ENCODE measurements at places on chromosomes 7 and 10.
A peak's percentile ranks its signal among the peaks of the same experiment; 100 is the strongest.

GRCh38 chr10:44260286-44260928, 124.5 kb downstream of the CXCL12 start:
- DNase-seq, result no peak

DNA sequence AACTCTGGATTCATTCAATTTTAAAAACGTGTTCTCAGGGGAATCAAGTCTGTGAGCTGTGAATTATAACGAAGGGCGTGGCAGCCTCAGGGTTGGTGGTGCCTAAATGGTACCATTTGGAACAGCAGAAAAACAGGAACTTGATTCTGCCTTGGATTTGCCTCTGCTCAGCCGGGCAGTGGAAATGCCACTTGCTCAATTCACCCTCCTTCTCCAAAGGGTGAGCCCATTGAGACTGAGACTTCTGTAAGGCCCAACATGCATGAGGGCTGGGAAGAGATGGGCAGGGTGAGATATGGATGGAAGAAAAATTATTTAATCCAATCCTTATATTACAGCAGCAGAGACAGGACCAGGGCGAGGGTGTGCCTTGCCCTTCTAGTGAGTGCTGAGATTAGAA, 107.1 kb upstream of the HABP2 start:
- no peak for DNase-seq

GRCh38 chr7:116663744-116664143, 8.3 kb upstream of the MET start:
- no peak for DNase-seq

DNA sequence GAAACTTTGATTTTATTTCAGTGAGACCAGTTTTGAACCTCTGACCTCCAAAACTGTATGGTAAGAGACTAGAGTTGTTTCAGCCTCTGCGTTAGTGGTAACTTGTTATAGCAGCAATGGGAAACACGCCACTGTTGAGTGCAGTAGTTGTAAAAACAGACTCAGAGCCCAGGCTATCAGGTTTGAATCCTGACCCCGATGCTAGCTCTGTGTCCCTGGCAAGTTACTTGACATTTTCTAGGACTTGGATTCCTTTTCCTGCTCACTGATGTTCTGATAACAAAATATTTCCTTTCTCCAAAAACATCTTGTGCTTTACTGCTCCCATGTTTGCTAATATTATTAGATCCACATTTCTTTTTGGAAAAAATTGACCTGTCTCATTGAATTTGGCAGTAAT, 131.0 kb downstream of the PLXDC2 start:
- DNase-seq, result no peak

DNA sequence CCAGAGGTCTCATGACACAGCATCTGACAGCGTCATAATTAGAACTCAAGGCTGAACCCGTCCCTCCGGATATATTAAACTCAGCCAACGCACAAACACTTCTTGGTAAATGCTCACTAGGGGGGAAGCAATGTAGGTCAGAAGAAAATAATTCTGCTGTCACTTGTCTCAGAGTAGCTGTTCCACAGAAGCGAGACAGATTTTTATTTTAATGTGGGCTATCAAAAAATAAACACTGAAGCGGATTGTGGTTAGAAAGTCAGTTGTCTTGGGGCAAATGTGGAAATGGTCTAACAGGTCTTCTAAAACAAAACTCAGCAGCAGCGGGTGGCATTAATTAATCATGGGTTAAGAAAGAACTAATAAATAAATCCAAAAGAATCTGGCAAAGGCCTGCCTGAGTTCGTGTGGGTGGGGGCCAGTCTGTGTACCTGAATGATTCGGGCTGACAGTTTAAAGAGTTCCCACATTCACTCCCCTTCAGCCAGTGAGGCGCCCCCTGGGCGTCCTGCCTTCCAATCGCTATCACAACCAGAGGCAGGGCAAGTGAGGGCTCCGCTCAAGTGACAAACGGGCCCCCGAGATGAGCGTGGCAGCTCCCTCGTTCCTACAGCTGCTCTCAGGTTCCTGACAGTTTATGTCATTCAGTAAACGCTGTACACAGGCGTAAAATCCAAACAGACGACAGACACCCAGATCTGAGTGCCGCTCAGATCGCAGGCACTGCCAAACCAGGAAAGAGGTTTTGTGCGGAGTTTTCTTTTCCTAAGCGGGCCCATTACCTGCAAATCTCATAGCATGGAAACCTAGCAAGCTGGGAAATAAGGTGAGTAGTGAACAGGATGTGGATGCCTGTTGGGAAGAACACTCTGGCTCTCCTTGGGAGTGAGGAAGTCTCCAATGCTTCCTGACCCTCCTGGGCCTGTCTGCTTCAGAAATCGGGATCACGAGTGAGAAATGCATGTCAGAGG, 52.9 kb downstream of the NRAP start:
- no peak for DNase-seq

DNA sequence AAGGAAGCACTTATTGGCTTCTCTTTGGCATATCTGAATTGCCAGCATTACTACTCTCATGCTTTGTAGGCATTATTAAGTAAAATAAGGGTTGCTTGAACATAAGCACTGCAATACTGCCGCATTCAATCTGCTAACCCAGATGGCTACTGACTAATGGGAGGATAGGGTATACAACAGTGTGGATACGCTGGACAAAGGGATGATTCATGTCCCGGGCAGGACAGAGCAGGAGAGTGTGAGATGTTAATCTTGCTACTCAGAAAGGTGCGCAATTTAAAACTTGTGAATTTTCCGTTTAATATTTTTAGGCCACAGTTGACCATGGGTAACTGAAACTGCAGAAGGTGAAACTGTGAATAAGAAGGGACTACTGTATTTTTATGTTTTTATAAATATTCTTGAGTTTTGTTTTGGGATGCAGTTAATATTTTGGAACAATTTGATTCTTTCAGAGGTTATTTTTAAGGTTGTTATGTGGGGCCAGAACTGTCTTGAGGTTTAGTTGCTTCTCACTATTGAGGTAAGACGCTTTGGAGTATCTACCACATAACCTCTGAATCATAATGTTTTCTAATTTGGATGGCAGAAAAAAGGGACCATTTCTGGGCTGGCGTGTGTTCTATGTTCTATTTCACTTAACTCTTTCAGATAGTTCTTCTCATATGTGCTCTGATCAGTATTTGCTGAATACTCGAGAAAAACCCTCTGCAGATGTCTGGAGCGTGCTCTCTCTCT, 75.7 kb upstream of the SYPL1 start:
- DNase-seq, result no peak

GRCh38 chr7:102834466-102834865, 78.3 kb upstream of the LRRC17 start:
- DNase-seq, result no peak

- DNase-seq, result no peak
Measured at GRCh38 chr7:99733448-99733847, 1.5 kb downstream of the CYP3A7 start.

DNA sequence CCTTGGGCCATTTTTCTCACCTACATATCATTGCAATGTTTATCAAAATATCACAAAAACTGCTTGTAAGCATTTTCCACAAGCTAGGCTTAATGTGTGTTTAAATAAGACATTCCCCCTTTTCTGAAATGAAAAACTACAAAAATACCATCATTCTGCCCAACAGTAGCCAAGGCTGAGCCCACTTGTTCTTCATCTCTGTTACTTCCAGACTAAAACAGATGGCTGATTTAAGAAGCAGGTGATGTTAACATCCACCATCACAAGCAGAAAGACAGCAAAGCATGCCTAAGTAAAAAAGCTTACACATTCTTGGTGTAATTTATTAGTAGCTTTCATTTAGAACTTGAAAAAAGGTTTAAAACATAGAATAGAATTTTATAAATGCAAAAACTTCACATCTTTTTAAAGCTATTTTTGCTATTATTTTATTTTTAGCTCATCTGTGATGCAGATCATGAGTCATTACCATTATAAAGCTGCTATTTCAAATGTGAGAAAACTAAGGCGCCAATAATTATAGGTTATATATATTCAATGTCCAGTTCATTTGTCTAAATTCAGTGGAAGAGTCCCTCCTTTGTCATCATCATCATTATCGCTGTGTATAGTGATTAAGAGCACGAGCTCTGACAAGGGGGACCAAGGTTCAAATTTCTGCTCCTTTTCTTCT, 109.4 kb downstream of the RELN start:
- DNase-seq, result no peak

DNA sequence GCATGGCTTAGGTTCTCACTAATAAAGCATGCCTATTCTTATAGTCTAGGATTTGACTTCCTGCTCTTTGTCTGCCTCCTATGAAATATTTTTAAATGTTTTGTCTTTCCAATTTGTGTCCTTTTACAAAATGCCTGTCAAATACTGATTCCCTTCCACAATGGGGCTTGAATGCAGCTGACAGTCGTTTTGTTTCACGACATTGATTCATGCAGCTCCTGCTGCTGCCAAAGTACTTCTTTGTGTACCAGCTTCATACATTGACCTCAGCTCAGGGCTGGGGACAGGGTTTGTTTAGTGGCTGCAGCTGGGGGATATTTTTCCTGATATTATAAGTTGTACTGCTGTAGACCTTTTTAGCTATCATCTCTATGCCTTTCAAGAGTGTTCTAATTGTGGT, 371.9 kb upstream of the CHRM2 start:
- peak; percentile 32 for DNase-seq

GRCh38 chr10:20276127-20276979, 460.1 kb downstream of the PLXDC2 start:
- DNase-seq, result peak; percentile 41

GRCh38 chr7:159145490-159145855, 806 bp upstream of the VIPR2 start:
- DNase-seq, result no peak

DNA sequence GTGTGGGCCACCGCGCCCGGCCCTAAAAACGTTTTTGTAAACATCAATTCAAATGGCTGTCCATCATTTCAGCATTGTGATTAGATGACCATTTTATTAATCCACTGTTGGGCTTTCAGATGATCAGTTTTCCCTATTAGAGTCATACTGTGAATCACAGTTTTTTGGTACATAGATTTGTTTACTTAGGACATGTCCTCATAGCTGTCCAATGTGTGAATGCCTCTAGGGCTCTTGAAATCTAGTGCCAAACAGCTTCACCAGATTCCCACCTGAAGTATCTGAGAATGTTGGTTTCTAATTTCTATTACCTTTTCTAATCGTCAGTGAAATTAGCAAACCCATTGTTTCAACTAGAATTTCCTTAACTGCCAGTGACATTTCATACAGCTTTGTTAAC, 66.8 kb downstream of the UPF2 start:
- no peak for DNase-seq

- DNase-seq, result no peak
Measured at GRCh38 chr10:13224210-13224995, 9.8 kb downstream of the UCMA start.

- DNase-seq, result no peak
Measured at GRCh38 chr7:14582010-14582409, 320.5 kb downstream of the DGKB start.

DNA sequence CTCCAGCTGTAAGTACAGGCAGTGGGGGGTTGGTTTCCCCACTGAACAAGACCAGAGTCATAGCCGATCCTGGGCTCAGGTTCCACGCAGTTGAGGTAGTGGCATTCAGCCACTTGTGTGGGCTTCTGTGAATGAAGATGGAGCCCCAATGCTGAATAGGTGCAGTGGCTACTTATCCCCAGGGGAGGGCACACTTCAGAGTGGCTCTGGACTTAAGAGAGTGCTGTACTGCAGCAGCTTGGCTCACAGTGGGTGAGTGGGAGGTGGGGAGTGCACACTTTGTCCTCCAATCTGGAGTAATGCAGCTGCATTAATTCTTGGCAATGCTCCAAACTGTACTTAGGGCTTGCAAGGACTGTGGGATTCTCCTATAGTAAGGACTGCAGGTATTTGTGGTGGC, 81.9 kb downstream of the BUB3 start:
- DNase-seq, result no peak

DNA sequence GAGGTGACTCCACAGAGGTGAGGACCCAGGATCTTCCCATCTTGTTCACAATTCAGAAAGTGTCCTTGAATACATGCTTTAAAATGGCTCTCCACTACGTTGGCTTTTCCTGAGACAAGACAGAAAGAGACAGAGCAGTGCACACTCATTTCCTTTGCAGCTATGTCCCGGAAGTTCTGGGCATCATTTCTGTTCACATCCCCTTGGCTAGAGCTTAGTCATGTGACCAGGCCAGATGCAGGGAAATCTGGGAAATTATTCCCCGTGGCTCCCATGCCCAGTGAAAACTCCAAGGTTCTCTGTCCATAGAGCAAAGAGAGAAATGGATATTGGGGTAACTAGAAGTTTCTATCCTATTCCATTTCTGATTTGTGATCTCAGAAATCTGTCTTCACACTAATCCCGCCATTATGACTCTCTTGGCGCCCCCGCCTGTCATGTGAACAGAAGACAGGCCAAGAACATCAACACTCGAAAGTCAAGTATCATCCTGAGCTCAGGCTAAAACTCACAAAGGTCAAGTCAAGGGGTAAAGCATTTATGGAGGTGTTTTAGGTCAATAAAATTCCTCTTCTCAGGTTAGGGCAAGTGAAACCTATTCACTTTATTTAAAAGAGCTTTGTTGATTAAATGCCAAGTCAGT, 251.4 kb upstream of the HABP2 start:
- DNase-seq, result no peak

DNA sequence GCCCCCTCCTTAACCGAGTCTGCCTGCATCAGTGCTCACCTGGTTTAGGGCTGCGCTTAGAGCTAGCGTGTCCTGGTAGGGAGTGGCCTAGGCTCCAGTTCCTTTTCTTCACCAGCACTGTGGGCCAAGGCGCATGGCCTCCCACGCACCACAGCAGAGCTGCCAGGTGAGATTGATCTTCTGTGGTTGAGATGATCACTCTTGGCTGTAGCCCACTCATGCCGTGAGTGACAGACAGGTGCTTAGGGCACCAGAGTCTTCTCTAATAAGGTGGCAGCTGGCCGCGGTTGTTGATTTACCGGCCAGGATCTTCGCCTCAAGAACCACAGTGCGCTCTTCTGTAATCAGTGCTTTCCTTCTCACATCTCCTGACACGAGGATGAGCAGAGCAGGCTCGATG, 157.2 kb upstream of the INSYN2A start:
- DNase-seq, result no peak

- no peak for DNase-seq
Measured at GRCh38 chr10:47368431-47369180, 15.5 kb downstream of the ZNF488 start.

GRCh38 chr7:7119729-7120128, 62.6 kb upstream of the C1GALT1 start:
- DNase-seq, result no peak

DNA sequence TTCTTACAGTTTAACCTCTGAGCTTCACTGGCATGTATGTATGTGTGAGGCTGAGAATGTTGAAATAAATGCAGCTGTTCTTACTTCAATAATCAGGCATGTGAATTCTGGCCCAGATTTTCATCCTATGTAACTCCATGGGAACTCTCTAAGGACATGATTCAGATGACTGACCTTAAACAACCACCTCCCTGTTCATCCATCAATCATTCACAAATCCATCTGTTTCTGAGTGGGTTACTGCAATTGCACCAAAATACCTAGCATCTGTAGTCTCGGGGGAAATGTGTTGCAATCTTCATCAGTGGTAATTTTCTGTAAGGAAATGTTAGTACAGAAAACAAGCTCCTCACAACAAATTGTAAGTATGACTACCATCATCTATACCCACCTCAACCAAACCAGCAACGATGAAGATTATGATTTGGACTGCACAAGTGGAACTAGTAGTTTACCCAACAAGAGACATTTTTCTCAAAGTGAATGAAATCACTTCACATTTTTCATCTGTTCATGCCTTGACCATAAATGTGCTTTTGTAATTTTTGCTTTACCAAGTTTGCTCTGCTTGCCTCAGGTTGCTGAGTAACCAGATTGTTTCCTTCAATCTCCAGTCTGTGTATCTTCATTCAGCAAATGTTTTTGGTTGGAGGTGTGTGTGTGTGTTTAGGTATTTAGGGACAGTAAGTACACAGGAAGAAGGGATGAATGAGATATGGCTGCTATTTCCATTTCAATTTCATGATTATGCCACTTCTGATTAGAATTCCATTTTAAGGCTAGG, 65.7 kb upstream of the FZD8 start:
- no peak for DNase-seq
